ENCODE measurements at places on chromosomes 16 and 17.

DNA sequence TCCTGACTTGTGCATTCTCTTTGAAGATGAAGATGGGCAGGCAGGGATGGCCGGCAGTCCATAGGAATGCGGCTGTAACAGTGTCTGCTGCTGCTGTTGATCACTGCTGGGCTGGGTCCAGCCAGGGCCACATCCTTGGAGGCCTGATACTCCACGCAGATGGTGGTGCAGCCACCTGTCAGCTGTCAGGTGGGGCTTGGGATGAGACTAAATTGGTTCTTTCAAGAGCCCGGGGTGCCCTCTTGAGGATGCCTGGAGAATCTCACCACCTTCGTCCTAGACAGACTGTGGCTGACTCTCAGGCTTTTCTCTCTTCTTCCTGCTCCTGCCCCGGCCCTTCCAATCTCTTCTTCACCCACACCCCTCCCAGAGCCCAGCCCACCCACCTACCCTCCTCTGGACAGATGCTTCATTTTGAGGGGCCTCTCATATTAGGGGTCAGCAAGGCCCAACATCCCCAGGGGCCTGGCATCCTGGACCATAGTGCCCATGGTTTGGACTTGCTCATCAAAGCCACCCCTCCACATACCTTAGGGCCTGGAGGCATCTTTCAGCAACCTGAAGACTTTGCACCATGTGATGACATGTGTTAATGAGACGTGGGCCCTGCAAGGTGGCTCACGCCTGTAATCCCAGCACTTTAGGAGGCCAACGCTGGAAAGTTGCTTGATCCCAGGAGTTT lies 19.1 kb downstream of the OSBPL7 start:
- no peak for DNase-seq

- no peak for DNase-seq
These were observed 201.6 kb upstream of the C17orf78 start for GRCh38 chr17:37174205-37174604.

DNA sequence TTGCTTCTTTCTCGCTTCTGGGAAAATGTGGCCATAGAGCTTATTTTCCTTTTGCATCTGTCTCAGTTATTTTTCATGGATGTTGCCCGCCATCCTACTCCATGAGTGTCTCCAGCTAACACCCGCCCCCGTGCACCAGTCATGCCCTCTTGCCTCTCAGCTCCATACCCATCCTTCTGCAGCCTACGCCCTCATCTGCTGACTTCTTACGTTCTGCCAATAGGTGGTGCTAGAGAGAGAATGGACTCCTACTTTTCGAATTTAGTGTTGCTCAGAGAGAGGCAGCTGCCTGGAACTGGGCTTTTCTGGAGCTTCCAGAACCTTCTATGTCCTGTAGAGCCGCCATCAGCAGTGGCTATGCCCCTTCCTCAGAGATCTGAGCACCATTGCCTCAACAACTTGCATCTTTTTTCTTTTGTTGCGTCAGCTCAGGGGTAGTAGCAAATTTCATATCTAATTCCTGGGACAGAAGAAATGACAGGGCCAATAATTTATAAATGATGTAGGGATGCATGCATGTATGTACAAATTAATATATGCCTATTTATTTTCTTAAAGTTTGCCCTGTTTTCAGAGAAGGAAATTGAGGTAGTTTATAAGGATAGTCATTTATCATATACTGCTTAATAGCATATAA lies 119.7 kb upstream of the MYOCD start:
- no peak for DNase-seq

DNA sequence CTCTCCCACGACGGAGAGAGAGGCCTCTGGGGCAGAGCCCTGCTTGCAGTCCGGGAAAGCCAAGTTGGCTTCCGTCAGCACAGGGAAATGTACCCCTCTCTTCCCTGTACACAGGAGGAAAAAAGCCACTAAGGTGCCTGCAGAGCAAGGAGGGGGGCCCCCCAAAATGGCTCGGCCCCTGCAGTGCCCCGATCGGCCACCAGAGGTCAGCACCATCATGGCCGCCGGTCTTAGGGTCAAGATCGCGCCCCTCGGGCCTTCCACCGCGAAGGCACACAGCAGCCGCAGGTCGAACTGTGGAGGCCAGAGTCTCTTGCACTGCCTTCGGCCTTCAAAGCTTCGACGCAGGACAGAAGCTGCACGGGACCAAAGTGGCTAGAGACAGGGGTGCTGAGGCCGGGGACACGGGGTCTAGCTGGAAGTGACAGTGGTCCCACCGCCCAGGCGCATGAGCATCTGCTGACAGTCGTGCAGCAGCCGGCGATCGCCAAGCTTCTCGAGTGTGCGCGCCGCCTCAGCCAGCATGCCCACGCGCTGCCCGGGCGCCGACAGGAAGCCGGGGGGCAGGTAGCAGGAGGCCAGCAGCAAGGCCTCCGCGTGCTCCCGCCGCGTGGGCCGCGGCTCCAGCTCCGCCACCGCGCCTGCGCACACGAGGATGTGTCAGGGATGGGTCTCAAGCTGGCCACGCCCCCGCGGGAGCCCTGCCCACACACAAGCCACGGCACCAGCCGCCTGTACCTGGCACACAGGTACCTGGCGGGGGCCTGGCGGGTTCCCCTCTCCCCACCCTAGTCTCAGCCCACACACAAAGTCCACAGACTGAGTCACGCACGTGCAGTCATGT lies 24.4 kb downstream of the SREBF1 start:
- peak; percentile 43 for DNase-seq

GRCh38 chr17:57602896-57603295 lies 142.2 kb downstream of the CCDC182 start:
- no peak for DNase-seq

DNA sequence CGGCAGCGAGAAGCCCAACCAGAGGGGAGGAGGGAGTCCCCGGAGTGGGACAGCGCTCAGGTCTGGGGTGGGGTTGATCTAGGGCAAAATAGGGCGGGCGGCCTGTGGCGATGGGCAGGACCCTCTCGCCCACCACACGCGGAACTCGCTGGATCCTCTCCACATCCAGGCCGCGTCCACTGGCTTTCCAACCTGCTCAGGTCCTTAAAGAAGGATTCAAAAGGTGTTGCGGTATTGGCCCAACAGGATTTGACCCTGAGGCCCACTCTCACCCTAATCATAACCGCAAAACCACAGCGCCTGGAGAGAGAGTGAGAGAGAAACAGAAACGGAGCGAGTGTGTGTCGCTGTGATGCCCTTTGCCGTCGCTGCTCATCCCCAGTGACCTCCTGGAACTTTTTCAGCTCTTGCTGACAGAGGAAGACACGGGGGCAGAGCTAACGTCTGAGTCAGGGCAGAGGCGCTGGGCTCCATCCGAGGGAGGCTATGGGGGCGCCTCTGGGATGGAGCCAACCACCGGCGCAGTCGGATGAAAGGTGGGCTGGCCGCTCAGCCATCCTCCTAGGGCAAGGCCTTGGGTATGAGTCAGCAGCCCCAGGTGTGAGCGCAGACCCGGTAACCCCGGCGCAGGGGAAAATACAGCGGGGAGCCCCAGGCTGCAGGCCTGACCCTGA lies 16.7 kb upstream of the OR1F1 start:
- DNase-seq, result no peak

GRCh38 chr16:84628226-84628731 lies 10.4 kb upstream of the COTL1 start:
- DNase-seq, result no peak

GRCh38 chr16:57802341-57803133 lies at the start of gene KIFC3:
KIFC3 (minus strand) TSS chr16:57802491; CDS start chr16:57798243, 4,248 bp downstream.
- peak; percentile 76 for DNase-seq

- no peak for DNase-seq
These were observed 136.5 kb downstream of the FTO start for GRCh38 chr16:53840456-53840855.

- no peak for DNase-seq
These were observed 3.8 kb downstream of the AXIN2 start for GRCh38 chr17:65557349-65558310.

GRCh38 chr17:77755410-77755963 lies 203.0 kb upstream of the TNRC6C start:
- no peak for DNase-seq

GRCh38 chr16:88993946-88994600 lies 17.1 kb upstream of the CBFA2T3 start:
- no peak for DNase-seq

GRCh38 chr16:56137269-56137668 lies 54.0 kb upstream of the GNAO1 start:
- no peak for DNase-seq
